Central memory CD4-positive, alpha-beta T cell (primary cell): ENCODE measurements at places on chromosomes 7 and 10.

GRCh38 chr10:112744181-112745096 is 205.6 kb upstream of the TCF7L2 start:
- no peak for DNase-seq

- no peak for DNase-seq
Observed at GRCh38 chr10:78850644-78851435, 217.9 kb upstream of the ZMIZ1 start.

DNA sequence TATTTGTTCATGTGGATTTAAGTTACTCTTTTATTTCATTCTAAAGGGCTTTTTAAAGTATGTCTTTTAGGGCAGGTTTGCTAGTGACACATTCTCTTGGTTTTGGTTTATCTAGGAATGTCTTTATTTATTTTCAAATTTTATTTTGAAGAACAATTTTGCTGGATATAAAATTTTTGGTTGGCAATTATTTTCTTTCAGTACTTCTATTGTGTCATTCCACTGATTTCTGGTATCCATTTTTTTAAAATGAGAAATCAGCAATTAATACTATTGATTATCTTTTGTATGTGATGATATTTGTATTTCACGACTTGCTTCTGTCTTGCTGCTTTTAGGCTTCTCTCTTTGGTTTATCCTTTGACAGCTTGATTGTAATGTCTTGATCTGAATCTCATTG is 756.3 kb downstream of the INHBA start:
- DNase-seq, result no peak

- no peak for DNase-seq
Observed at GRCh38 chr7:151024435-151025056, at the start of gene ATG9B. TSS of gene ATG9B (minus strand) at chr7:151024494. CDS start at chr7:151024423, 71 bp downstream.

- no peak for DNase-seq
Observed at GRCh38 chr7:28890137-28890536, 68.0 kb downstream of the TRIL start.

DNA sequence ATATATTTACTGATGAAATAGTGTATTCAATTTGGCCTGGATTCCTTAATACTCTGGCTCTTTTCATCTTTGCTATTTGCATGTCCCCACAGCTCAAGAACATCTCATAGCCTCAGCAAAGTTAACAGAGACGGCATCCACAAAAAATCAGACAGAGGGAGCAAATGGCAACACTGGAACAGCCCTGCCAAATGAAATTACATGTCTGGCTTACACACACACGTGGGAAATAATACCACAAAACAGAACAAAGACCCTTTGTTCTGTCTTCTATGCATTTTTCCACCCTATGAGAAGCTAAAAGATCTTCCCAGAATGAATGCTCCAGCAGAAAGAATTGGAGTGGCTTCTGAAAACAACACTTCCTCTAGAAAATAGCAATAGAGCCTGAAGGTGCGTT is 139.5 kb downstream of the ALOX5 start:
- no peak for DNase-seq

- DNase-seq, result no peak
Observed at GRCh38 chr7:42144604-42145003, 92.4 kb downstream of the GLI3 start.

DNA sequence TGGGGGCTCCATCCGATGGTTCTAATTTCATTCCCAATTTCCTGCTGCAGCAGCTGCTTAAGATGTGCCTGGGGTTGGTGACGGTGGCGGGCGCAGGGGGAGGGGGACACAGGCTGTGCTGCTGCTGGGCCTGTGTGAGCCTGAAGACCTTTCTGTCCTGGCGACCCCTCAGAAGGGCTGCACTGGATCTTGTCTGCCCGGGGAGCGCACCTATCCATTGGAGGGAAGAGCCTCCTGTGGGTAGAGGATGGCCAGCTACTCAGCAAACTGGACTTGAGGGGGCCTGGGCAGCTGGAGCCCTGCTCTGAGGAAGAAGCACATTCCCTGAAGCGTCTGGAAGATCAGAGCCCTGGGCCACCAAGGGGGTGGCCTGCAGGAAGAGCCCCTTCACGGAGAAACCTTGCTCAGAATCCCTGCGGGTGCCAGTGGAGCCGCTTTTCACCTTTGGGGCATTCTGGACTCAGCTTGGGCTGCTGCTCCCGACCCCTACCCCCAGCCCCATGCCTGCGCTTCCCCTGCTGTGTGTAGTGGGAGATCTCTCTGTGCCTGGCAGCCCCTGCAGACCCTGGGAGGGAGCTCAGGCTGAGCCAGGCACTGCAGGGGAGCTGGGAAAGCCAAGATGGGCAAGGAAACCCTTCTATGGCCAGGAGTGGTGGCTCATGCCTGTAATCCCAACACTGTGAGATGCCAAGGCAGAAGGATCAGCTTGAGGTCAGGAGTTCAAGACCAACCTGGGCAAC is 17.8 kb downstream of the LDB3 start:
- no peak for DNase-seq

DNA sequence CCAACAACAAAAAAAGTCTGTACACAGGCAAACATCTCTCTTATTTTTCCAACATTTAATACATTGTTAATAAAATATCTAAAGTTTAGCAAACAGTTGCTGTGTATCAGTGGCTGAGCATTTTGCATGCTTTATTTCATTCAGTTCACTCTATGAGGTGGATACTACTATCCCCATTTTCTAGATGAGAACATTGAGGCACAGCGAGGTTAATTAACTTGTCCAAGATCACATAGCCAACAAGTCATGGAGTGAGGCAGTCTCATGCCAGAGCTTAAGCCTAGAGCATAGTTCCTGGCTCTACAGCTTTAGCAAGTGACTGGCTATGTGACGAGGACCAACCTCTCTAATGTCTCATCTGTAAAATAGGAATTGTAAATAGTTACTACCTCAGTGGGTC is 4.4 kb downstream of the GATAD1 start:
- no peak for DNase-seq

GRCh38 chr10:57015187-57015586 is 654.1 kb upstream of the ZWINT start:
- no peak for DNase-seq

DNA sequence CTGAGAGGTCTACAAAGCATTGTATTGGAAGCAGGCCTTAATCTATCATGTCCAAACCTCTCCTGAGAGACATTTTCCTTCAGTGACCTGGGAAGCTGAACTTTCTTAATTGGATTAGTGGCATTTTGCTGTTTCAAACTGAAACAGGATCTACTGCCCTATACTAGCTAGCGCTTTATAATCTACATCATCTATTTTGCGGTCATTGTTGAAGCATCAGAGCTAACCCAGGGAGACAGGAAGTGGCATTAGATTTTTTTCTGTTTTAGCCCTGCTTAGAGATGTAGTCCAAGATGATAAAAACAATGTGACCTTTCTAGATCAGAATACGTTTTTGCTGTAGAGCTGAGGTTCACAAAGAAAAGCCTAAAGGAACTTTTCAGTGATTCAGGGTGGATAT is 147.4 kb upstream of the AGR3 start:
- peak; percentile 53 for DNase-seq

- DNase-seq, result no peak
Observed at GRCh38 chr7:76409537-76409936, at the start of gene SSC4D. TSS of gene SSC4D (minus strand) at chr7:76409697. CDS start at chr7:76404439, 5,258 bp downstream.

DNA sequence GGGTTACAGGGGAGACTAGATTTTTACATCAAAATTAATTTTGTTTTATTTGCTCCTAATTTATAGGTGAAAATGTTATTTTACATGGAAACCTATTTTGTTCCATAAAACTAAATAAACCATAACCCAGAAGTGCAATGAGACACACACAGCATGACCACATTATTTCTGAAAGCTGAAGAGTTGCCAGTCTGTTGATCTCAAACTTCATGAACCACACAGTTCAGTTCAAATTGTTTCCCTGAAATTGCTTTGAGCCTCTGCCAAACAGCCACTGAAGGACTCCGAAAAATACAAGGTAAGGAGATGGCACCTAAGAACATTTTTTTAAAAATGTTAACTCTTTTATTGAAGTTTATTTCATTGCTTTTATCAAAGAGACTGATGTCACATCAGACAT is 25.0 kb upstream of the ITGB8 start:
- no peak for DNase-seq

DNA sequence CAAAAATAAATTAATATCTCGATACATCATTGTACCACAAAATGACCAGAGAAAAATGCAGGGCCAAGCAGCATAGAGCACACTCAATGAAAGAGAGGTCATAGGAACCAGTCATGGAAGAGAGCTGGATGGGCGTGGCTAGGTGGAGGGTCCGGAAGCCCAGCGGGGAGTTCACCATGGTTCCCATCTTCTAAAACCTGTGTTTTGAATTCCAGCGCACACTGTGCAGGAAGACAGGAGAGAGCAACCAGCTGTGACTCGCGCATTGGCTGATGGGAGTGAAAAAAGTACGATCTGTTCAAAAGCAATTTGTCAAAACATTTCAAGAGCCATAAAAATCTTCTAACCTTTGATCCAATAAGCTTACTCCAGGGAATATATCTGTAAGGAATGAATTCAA is 125.2 kb upstream of the NANOS1 start:
- DNase-seq, result no peak
